ENCODE measurements at places on chromosomes 4 and X.

DNA sequence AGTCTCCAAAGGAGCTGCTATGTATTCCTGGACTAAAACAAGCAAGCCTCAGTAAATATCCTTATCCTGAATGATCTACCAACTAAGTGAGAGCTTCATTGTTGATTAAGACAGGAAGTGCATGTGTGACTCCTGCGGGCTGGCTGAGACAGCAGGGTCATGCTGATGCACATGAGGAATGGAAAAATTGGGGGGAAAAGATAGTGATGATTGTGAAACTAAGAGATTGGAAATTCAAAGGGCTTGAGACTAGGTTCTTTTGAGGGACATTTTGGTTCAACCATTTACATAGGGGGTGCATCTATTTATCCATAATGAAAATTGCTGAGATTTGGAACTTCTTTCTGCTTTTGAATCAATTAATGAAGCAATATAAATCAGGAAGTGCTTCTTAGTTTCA lies 61.1 kb upstream of the C1QTNF7 start:
- no peak for DNase-seq

DNA sequence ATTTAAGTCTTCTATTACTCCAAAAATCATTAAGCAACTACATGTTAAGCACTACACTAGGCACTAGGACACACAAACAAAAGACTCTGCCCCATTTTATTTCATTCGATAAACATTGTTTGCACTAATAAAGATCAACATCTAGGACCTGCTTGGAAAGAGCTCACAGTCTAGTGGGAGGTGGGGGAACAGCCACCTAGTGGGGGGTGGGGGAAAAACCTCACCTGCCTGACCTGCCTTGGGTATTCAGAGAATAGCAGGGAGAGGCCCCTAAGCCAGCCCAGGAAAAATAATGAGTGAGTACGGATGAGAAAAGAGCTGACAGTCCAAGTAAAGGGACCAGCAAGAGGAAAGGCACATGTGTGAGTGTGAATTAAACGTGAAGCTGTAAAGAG lies 52.2 kb downstream of the PRDM5 start:
- DNase-seq, result peak; percentile 35

- DNase-seq, result no peak
Observed at GRCh38 chr4:145878501-145879435, 59.9 kb downstream of the ZNF827 start.

DNA sequence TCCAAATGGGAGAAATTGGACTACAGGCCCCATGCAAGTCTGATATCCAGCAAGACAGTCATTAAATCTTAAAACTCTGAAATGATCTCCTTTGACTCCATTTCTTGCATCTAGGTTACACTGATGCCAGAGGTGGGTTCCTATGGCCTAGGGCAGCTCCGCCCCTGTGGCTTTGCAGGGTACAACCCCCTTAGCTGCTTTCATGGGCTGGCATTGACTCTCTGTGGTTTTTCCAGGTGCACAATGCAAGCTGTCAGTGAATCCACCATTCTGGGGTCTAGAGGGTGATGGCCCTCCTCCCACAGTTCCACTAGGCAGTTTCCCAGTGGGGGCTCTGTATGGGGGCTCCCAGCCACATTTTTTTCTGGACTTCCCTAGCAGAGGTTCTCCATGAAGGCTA lies 228.5 kb upstream of the ADAMTS3 start:
- DNase-seq, result no peak

- DNase-seq, result no peak
Observed at GRCh38 chr4:3676196-3676595, 90.0 kb upstream of the ADRA2C start.

- no peak for DNase-seq
Observed at GRCh38 chr4:95693594-95693993, 144.8 kb upstream of the UNC5C start.

- no peak for DNase-seq
Observed at GRCh38 chr4:115484479-115484878, 371.1 kb upstream of the NDST4 start.

DNA sequence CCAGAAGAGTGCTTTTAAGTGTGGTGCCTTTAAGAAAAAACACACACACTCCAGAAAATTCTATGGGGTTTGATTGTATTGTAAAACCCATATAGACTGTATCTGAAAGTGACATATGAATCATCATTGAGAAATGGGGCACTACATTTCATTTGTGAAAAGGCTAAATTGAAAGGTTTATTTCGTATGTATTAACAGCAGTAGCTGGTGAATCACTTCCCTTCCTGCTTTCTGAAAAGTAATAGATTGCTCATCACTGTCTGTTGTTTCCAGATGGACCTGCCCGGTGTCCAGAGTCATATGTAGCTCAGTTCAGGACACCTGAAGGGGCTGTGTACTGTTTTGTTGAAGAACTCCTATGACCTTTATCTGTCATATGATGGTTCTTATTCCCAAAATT lies 28.1 kb upstream of the HPRT1 start:
- DNase-seq, result no peak

DNA sequence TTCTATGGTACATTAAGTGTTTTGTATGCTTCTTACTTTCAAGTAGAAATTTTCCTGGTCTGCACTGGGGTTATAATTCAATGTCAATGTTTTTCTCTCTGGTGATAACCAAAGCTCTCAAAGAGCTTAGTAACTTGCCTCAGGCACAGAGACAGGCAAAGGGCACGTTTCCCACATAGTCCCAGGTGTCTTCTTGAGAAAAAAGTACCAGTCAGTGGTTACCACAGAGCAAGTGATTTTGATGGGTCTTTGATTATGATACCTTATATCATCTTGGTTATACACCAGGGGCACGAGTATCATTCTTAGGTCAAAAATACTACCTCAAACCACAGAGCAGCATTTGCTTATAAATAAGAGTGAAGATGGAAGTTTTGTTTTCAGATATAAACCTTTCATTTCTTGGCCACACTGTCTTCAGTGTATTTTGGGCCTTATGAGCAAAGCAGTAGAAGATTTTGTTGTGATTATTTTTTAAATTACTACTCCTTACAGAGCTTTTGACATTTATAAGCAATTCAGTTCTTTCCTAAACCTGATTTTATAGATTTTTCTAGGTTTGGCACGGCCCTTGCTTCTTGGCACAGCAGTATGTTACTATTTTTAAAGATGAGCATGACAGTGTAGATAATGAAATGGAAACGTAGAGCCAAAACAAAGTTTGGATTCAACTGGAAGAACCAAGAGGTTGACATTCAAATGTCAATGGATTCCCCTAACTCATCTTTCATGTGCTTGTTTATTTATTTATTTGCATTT lies 85.3 kb upstream of the TLL1 start:
- no peak for DNase-seq

DNA sequence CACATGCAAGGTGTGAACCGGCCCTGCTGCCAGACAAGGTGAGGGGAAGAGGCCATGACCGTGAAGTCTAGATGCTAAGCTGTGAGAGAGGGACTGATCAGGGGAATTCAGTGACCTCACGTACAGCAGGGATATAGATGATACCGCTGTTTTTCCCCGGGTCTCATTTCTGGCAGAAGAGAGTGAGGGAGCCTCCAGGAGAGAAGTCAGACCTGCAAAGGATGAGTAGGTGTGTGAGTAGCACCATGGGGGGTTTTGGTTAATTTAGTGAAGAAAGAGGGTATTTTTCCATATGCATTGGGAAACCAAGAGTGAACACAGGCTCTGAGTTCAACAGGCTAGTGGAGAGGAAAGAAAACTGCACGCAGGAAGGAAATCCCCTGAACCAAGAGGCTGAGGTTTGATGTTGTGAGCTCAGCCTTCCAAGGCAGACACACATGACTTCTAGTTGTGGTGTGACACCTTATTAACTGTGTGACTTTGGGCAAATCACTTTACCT lies 127.6 kb upstream of the GATB start:
- DNase-seq, result no peak

GRCh38 chrX:29447867-29448266 lies 767.5 kb upstream of the MAGEB2 start:
- no peak for DNase-seq

GRCh38 chr4:172826861-172827260 lies 341.8 kb upstream of the GALNT7 start:
- no peak for DNase-seq

DNA sequence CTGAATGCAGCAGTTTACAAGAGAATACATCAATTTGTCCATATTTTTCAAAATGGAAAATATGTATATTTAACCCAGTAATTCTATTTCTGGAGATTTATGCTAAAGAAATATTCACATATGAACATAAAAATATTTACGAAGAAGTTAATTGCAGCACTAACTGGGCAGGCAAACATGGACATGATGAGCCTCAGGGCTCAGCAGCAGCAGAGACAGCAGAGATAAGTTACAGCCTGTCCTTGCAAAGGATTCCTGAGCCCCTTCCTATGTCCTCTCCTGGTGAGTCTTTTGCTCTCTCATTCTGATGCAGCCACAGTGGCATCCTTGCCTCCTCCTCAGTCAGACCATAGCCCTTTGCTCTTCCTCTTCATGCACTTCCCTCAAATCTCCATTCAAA lies 680.6 kb upstream of the CPEB2 start:
- no peak for DNase-seq

GRCh38 chrX:150238632-150239382 lies 124.3 kb upstream of the MAMLD1 start:
- no peak for DNase-seq

GRCh38 chrX:45258731-45259402 lies 58.2 kb upstream of the DIPK2B start:
- no peak for DNase-seq

- DNase-seq, result no peak
Observed at GRCh38 chr4:7365462-7366179, 69.1 kb downstream of the PSAPL1 start.

GRCh38 chr4:100060765-100061416 lies 110.8 kb upstream of the H2AZ1 start:
- DNase-seq, result no peak

GRCh38 chr4:180057299-180057721 lies 2185.9 kb upstream of the TENM3 start:
- no peak for DNase-seq

DNA sequence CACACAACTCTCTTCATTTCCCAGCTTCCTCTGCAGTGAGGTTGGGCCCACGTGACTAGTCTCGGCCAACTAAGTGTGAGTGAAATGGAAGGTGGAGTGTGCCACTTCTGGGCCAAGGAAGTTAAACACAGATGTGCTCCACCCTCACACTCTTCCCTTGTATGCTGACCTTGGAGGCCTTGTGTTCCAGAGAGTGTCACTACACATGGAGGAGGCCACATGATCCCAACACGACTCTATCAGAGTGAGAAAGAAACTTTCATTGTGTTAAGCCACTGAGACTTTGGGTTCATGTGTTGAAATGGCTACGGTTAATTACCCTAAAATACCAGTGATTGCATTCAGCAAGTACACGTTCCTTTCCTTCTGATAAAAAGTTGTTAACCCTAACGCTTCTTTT lies 55.1 kb downstream of the TBC1D9 start:
- DNase-seq, result no peak

- DNase-seq, result no peak
Observed at GRCh38 chr4:53810643-53811042, 219.4 kb upstream of the LNX1 start.

GRCh38 chrX:74351760-74352159 lies 47.8 kb downstream of the ZCCHC13 start:
- DNase-seq, result no peak

DNA sequence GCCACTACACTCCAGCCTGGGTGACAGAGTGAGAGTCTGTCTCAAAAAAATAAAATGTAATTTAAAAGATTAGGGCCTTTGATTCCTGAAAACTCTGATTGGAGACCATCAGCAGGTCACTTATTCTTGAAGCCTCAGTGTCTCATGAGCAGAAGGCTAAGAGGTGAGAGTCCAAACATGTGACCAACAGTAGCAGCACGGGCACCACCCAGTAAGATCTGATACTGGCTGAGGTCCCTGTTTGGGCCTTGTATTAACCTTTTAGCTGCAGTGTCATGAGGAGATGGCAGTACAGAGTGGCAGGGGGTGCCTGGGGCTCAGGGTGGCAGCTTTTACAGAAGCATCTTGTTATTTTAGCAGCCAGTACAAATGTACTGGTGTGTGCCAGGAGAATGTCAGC lies 89.3 kb downstream of the FHDC1 start:
- DNase-seq, result no peak

DNA sequence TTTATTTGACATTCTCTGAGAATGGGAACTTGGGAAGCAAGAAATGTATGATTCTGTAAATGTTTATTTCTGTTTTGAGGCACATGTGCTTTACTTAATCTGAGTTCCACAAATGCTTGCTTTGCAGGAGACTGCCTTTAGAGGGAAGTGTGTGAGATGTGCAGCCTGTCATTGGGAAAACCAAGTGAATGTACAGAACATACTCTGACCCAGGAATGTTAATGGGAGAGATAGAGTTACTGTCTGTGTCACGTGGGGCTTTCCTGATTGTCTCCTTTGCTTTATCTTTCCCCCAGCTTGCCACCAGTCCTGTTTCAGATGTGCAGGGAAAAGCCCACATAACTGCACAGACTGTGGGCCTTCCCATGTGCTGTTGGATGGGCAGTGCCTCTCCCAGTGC lies 218.6 kb upstream of the ANXA3 start:
- DNase-seq, result no peak

- no peak for DNase-seq
Observed at GRCh38 chr4:85527815-85528214, 52.9 kb downstream of the ARHGAP24 start.

GRCh38 chrX:30733852-30734660 lies 80.8 kb downstream of the GK start:
- no peak for DNase-seq

DNA sequence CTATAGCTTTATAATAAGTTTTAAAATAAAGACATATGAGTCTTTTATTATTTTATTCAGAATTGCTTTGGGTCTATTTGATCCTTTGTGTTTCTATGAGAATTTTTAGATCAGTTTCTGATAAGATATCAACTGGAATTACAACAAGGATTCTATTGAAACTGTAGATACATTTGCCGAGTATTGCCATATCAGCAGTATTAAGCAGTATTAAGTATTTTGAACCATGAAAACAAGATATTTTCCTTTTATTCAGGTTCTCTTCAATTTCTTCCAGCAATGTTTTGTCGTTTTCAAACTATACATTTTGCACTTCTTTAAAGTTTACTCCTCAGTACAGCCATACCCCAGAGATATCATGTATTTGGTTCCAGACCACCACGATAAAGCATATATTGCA lies 598.8 kb downstream of the DACH2 start:
- no peak for DNase-seq

- DNase-seq, result no peak
Observed at GRCh38 chrX:46957297-46957696, 45.1 kb downstream of the JADE3 start.

DNA sequence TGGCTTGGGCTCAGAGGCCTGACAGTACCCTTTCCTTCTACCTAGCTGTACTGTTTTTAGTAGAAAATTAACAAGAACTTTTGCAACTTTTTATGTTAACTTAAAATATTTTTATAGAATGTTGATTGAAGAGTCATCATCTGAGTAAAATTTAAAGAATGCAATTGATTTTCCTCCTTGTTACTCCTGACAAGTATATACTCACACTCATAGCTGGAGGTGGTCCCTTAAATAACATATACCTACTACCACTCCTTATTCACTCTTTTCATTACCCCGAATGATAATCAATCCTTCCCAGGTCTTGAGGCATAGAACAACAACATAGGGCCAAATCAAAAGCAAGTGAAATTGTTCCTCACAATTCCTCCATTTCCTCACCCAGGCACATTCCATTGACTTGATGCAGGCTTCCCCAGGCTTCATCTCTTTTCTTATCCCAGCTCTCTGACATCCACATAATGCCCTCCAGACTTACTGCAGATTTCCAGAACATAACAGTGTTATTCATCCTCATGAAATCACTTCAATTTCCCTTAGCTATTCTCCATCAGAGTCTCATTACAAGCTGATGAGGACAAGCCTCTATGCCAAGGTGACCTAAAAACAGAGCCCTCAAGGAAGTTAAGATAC lies 73.2 kb upstream of the ANXA10 start:
- DNase-seq, result no peak

GRCh38 chr4:158884280-158884679 lies 115.5 kb downstream of the FNIP2 start:
- DNase-seq, result no peak

GRCh38 chrX:34658326-34658725 lies 1.2 kb upstream of the TMEM47 start:
- no peak for DNase-seq

Data from stimulated activated CD8-positive, alpha-beta memory T cell treated with anti-CD3 and anti-CD28 coated beads, Interleukin-4, amount 100 ng/mL, for 48 hours (primary cell).